CD4-positive, alpha-beta T cell treated with Interleukin-15 for 4 hours (primary cell): ENCODE measurements at places on chromosomes 6 and 20.

DNA sequence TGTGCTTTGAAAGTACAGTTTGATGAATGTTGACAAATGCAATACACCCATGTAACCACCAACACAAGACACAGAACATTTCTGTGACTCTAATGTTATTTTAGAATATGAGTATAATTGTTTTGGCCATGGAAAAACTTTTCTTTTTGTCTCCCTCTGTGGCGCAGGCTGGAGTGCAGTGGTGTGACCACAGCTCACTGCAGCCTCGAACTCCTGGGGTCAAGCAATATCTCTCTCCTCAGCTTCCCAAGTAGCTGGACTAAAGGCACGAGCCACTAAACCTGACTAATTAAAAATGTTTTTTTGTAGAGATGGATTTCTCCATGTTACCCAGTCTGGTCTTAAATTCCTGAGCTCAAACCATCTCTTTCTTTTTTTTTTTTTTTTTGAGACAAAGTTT is 20.3 kb upstream of the BCAS4 start:
- no peak for DNase-seq

DNA sequence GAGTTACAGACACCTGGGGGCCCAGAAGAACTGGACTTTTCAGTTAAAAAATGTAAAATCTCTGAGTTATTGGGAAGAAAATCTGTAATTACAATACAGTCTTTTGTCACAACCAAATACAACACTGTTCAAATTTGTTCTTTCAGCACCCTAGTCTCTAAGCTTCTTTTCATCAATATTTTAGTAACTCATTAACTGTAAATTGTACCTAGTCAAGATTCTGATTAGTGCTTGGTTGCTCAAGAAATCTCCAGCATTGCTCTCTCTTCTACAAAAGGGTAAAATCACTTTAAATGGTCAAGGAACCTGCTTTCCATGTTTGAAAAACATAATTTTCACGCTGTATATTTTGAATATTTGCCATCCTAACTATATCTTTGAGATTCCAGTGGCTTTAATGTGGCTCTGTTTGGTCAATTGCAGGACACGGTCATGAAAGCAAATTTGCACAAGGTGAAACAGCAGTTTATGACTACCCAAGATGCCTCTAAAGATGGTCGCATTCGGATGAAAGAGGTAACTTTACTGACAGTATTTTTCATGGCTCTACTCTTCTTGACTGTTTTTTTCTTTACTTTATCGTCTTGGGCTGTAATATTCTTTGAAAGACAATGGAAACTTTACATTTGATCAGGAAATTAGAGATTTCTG is 9.2 kb downstream of the SCGN start:
- no peak for DNase-seq

DNA sequence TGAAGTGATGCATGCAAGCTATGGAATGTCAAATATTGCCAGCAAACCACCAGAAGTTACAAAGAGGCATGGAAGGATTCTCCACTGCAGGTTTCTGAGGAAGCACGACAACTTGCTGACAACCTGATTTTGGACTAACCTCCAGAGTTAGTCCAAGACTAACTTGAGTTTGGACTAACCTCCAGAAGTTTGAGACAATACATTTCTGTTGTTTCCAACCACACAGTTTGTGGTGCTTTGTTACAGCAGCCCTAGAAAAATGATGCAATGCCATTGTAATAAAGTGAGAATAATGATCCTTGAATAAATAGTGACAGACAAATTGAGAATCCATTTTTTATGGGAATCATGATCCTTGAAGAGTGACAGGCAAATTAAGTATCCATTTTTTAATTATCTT is 169.9 kb upstream of the HDDC2 start:
- no peak for DNase-seq

DNA sequence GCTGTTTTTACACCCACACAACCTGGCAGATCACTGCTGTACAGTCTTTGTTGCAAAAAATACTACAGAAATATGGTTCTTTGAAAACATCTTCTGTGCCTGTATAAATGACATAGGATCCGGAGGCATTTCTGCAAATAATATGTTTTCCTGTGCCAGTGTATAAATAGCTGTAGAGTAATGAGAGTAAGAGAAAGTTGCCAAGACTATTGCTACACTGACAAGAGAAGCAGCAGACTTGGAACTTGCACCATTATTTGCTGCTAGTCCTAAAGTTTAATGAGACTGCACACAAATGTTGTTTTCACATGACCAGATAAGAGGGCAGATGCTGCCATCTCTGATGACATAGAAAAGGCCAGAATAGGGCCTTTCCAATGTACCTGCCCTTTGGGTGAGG is 50.0 kb upstream of the DTNBP1 start:
- no peak for DNase-seq

- DNase-seq: no peak
Measured at GRCh38 chr6:70834520-70834919, 122.3 kb downstream of the B3GAT2 start.
